B cell (primary cell): ENCODE measurements at places on chromosomes 11 and 22. TPM values are rescaled to one million over a fixed set of nuclear protein-coding genes. Genes with fewer than 3 reads are reported as not detected.
A peak's percentile ranks its signal among the peaks of the same experiment; 100 is the strongest.

DNA sequence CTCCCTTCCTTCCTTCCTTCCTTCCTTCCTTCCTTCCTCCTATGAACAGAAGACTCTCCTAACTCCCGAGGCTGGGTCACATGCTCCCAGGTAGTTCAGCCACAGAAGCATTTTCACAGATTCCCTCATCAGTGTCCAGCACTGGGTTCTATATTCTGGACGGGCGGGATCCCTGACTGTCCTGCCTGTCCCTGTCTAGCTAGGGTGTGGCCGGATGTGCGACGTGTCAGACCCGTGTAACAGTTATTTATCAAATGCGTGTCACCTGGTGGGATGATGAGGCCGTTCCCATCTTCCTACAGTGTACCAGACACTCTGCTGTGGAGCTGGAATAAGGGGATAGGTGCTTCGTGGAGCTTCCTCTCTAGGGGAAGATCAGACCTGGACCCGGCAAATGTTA is 901.0 kb downstream of the BRD1 start:
- no peaks in the 10 kb centered on the region for H3K4me1 ChIP-seq
- DNase-seq, result no peak
- H3K4me3 ChIP-seq, result no peak overlapping the region
- H3K27me3 ChIP-seq, result no peaks in the 10 kb centered on the region

DNA sequence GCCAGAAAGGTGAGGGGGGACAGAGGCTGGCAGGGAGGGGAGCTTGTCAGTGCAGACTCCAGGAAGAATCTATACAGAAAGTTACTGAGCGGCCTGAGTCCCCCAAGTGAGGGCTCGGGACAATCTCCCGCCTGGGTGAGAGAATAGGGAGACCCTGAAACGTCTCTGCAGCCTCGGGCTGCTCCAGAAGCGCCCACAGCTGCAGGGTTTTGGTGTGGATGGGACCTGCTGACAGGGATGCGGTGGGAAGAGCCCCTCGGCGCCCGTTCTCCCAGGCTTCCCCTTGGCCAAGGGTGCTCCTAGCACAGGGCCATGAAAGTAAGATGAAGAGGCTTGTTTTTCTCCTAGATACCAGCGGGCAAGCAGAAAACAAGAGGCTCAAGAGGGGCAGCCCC is 743 bp upstream of the RCE1 start:
- H3K27ac ChIP-seq, result peak overlapping the region; percentile 98
- H3K36me3 ChIP-seq, result peaks cover 52% of the 10 kb centered on the region
- peak overlapping the region; percentile 95 for H3K4me3 ChIP-seq
- H3K4me1 ChIP-seq, result peaks cover 28% of the 10 kb centered on the region
- H3K27me3 ChIP-seq, result no peaks in the 10 kb centered on the region
- DNase-seq, result no peak

- no peak overlapping the region for H3K27ac ChIP-seq
- no peak for DNase-seq
- no peak overlapping the region for H3K4me3 ChIP-seq
- no peaks in the 10 kb centered on the region for H3K4me1 ChIP-seq
Observed at GRCh38 chr11:60658409-60658808, 41.0 kb upstream of the MS4A8 start.

Gene TRPM5
- total RNA-seq, result not detected in 2 replicates

Gene ARHGEF17
- total RNA-seq, result 0.02 and 0.05 TPM in 2 replicates
